ENCODE measurements at places on chromosomes 7 and 10. TPM values are rescaled to one million over a fixed set of nuclear protein-coding genes. Genes with fewer than 3 reads are reported as not detected.

Gene CLCN1
- total RNA-seq, result not detected

Gene PDE6C
- not detected for total RNA-seq

Gene SOSTDC1
- total RNA-seq, result 8.0 TPM

Gene CNTNAP2
- total RNA-seq, result 1.1 TPM

Gene HTR5A
- not detected for total RNA-seq

Gene SPDYE16
- total RNA-seq, result 0.12 TPM

Gene MEIG1
- not detected for total RNA-seq

Gene OR2A12
- total RNA-seq, result not detected

Gene OR2A5
- not detected for total RNA-seq

Gene SPACDR
- total RNA-seq, result 0.73 TPM

Gene SLC13A4
- total RNA-seq, result not detected

Gene ENO4
- total RNA-seq, result not detected

Gene GSTO2
- total RNA-seq, result 0.82 TPM

Gene RADIL
- 7.8 TPM for total RNA-seq

Gene THSD7A
- total RNA-seq, result 2.0 TPM

Gene LAMB1
- total RNA-seq, result 109 TPM

Gene CRYGN
- 0.53 TPM for total RNA-seq

Gene CXCL12
- total RNA-seq, result 213 TPM

Gene FBXL15
- 14.0 TPM for total RNA-seq

Gene ENTPD1
- total RNA-seq, result 11.8 TPM

Gene TMEM139
- total RNA-seq, result 2.3 TPM

Gene PTPRZ1
- 2.1 TPM for total RNA-seq

Gene ACSM6
- not detected for total RNA-seq

Gene HNRNPA2B1
- total RNA-seq, result 390 TPM

Gene CACNA2D1
- 39.8 TPM for total RNA-seq

Gene FBH1
- 85.1 TPM for total RNA-seq
